ENCODE measurements at places on chromosomes 5 and 9.

- no peak for DNase-seq
Measured at GRCh38 chr9:126389992-126390391, 63.4 kb downstream of the MVB12B start.

DNA sequence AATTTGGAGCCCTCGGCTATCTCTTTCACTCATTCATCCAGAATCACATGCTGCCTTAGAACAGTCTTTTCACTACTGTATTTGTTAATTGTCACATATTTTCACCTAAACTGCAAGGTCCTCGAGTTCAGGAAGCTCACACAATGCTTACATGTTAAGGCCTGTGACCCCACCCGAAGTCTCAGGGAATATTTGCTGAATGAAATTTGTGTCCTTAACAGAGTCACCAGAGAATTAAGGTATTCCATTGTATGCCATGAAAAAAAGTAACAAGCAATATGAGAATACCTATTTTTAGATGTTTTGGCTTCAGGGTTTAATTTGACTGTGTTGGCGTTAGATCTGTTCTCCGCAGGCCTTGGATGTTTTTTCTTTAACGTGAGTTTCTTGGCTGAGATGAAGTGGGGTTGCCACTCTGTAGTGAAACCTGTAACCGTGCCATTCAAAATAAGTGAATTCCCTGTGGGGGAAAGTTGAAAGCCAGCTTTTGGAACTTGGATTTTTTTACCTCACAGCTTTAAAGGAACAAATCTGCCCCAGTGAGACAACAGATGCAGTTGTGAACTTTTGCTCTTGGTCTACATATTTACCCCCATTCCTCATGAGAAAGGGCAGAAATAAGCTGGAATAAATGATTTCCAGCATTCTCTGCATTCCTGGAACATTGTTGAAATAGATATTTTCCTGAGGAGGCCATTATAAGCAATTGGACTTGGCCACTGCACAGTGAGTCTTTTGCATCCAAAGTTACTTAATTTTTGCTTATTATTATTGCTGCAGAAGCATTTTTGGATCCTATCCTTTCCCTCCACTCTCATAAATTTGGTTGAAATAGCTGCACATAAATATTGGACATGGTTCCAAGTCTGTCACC lies 35.9 kb upstream of the FBP1 start:
- DNase-seq = no peak

GRCh38 chr9:83208065-83208850 lies 145.3 kb upstream of the RASEF start:
- no peak for DNase-seq

DNA sequence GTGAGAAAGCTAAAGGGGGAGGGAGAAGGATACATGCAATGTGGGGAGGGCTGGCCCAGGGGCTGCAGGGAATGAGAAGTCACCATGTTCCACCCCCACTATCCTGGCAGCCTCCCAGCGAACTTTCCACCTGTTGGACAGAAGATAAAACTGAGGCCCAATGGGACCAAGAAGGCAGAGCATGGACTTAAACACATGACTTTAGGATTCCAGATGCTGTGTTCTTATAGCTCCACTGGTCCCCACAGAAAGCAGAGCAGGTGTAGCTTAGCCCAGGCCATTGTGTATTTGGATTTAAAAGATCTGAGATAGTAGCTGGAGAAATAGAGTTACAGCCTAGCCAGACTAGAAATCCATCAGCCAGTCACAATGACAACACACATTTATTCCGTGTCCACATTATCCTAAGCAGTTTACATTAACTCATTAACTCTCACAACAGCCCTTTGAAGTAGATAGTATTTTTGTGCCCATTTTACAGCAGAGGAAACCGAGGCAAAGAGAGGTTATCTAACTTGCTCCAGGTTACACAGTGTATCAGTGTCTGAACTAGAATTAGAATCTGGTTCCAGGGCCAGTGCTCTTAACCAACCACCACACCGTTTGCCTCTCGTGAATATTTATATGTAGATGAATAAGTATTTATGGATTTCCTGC lies 121.0 kb downstream of the RGS3 start:
- no peak for DNase-seq

GRCh38 chr5:120103495-120103894 lies 360.6 kb upstream of the PRR16 start:
- no peak for DNase-seq

DNA sequence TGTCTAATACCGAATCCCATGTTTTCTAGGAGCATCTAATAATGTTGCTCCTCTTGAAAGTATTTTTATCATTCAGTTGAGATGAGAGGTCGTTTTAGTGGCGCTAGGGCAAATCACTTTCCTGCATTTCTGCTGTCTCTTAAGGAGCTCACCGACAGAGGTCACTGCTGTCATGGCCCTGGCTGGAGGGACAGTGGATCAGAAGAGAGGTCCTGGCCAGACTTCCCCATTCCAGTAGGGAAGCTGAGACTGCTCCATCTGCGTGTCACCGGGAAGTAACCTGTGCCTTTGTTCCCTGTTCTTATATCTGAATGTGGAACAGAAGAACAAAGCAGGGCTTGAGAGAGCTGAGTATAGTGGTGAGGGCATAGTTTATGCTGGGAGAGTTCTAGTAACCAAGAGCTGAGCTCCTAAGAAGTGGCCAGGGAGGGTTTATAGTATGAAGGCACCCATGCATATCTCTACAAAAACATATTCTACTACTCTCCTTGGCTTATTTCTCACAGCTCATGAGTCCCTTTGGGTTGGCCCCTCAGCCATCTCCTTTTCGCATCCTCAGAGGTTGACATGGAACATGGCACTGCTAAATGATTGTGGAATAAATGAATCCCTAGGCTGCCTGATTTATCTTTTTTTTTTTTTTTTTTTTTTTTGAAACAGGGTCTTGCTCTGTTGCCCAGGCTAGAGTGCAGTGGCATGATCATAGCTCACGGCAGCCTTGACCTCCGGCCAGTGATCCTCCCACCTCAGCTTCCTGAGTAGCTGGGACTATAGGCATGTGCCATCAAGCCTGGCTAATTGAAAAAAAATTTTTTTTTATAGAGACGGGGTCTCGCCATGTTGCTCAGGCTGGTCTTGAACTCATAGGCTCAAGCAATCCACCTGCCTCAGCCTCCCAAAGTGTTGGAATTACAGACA lies 27.2 kb downstream of the ATP6V0E1 start:
- DNase-seq = no peak
